ENCODE measurements at places on chromosomes 11 and 22. TPM values are rescaled to one million over a fixed set of nuclear protein-coding genes. Genes with fewer than 3 reads are reported as not detected.

Gene CCDC87
- total RNA-seq, result 0.42 TPM

Gene GDPD4
- not detected for total RNA-seq

Gene PITPNB
- total RNA-seq, result 93.0 TPM

Gene ARSA
- 49.9 TPM for total RNA-seq

DNA sequence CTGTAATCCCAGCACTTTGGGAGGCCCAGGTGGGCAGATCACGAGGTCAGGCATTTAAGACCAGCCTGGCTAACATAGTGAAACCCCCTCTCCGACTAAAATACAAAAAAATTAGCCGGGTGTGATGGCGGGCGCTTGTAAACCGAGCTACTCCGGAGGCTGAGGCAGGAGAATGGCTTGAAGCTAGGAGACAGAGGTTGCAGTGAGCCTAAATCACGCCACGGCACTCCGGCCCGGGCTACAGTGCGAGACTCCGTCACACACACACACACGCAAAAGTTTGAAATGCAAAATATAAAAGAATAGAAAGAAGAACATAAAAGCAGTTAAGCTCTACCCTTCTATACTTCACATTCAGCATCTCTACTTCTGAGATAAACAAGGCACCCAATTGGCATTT, 1165.9 kb upstream of the CNTN5 start:
- peaks cover 3% of the 10 kb centered on the region for H3K4me1 ChIP-seq
- H3K27me3 ChIP-seq, result no peaks in the 10 kb centered on the region
- no peak overlapping the region for H3K4me3 ChIP-seq
- H3K27ac ChIP-seq, result no peak overlapping the region
- DNase-seq, result no peak
- no peaks in the 10 kb centered on the region for H3K36me3 ChIP-seq

DNA sequence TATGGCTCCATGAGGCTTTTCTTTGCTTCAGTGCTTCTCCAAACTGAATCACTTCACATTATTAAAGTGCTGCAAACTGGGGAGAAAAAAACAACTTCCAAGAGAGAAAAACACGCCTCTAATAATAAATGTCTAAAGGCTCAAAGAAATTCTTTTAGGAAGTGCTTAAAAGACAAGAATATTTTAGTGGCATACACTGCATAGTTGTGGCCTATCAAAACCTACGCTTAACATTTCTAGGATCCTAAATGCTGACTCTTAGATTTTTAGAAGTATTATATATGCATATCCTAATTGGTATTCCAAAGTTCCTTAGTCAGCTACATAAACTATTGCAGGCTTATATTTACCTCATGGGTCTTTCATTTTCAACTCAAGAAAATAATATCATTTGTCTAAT, 879.0 kb upstream of the CCDC90B start:
- no peak overlapping the region for H3K4me3 ChIP-seq
- H3K36me3 ChIP-seq, result no peaks in the 10 kb centered on the region
- H3K27me3 ChIP-seq, result no peaks in the 10 kb centered on the region
- no peak for DNase-seq

GRCh38 chr11:89436071-89436470, 55.1 kb downstream of the NOX4 start:
- H3K4me1 ChIP-seq, result peaks cover 19% of the 10 kb centered on the region
- no peak overlapping the region for H3K4me3 ChIP-seq
- H3K27ac ChIP-seq, result peak overlapping the region; percentile 83
- peaks cover 22% of the 10 kb centered on the region for H3K36me3 ChIP-seq

DNA sequence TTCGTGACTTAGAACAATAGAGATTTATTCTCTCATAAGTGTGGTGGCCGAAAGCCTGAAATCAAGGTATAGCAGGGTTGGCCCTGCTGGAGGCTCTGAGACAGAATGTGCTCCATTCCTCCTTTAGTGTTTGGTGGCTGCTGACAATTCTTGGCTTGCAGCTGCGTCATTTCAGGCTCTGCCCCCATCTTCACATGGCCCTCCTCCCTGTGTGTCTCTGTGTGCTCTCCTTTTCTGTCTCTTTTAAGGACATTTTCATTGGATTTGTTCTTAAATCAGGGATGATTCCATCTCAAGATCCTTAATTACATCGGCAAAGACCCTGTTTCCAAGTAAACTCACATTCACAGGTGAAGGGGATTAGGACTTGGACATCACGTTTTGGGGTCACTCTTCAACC, 10.2 kb upstream of the APOL6 start:
- DNase-seq, result no peak
- H3K36me3 ChIP-seq, result no peaks in the 10 kb centered on the region
- peaks cover 28% of the 10 kb centered on the region for H3K4me1 ChIP-seq
- no peaks in the 10 kb centered on the region for H3K27me3 ChIP-seq
- H3K4me3 ChIP-seq, result no peak overlapping the region
- H3K27ac ChIP-seq, result peak overlapping the region; percentile 86
